ENCODE measurements at places on chromosomes 2 and 18.

DNA sequence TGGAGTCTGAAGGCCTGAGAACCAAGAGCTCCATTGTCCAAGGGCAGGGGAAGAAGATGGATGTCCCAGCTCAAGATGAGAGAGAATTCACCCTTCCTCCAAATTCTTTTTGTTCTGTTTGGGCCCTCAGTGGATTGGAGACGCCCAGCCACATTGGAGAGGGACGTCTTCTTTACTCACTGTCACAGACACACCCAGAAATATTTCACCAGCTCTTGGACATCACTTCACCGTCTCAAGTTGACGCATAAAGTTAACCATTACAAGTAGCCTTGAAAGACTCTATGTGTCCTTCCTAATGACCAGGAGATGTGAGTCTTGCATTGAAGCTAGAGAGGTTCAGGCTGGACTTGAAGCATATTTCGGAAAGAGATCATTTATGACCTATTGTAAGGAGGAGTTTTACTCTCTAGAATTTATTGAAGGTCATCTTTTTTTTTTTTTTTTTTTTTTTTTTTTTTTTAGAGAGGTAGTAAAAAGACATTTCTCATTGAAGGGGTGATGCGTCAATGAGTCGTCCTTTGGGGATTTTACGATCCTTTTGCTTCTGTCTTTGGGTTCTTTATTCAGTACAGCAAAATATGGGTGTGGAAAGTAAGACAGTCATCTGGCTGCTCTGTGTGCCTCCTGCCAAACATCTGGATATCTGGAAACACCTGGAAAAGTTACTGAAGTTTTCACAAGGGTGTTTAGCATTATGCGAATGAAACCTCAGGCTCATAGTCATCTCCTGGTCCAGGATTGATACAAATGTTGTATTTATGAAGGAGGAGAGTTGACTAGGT lies 118.1 kb downstream of the PRPF40A start:
- no peak for DNase-seq

GRCh38 chr2:227876300-227876801 lies 4.9 kb downstream of the DAW1 start:
- DNase-seq, result no peak

GRCh38 chr2:217366966-217367365 lies 507.1 kb upstream of the TNP1 start:
- no peak for DNase-seq

- DNase-seq, result no peak
Measured at GRCh38 chr18:8247700-8248099, 361.5 kb upstream of the RAB12 start.

DNA sequence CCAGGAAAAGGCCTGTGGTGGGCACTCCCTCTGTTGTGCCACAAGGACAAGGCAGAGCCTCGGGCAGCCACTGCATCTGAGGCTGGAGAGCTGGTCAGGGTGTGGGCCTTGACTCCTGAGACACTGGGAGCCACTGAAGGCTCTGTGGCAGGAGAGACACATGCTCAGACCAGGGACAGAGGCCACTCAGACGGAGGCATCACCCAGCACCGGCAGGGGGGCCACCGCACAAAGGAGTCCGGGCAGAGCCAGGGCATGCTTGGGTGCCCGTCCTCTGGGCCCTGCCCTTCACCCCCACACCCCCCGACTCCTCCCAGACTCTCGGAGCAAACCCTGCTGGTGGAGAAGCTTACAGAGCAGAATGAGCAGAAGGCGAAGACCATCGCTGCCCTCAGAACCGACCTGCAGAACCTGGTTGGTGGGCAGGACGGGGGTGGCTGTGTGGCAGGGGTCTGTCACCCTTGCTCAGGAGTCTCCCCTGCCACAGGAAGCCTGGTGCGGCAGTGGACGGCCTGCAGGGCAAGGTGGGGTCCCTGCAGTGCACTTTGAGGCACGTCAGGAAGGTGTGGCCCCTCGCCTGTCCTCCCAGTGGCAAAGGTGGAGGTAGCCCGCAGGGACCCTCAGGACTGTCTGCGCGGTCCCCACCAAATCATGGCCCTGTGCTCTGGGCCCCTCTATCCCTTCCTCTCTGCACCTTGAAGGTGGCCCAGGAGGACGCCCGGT lies 26.0 kb downstream of the CROCC2 start:
- no peak for DNase-seq

GRCh38 chr18:77208964-77209363 lies 40.7 kb upstream of the GALR1 start:
- DNase-seq, result no peak

DNA sequence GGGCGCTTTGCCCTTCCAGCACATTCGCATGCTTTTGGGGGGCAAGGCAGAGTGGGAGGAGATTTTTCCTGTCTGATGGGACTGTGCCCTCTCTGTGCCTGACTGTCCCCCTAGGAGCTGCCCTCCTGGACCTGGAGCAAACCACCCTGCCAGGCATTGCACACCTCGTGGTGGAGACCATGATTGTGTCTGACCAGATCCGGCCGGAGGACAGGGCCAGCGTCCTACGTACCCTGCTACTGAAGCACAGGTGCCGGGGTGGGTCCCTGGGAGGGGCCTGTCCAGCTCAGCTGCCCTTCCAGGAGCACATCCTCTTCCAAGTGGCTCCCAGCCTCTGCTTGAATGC lies 5.3 kb downstream of the SLC4A3 start:
- no peak for DNase-seq

DNA sequence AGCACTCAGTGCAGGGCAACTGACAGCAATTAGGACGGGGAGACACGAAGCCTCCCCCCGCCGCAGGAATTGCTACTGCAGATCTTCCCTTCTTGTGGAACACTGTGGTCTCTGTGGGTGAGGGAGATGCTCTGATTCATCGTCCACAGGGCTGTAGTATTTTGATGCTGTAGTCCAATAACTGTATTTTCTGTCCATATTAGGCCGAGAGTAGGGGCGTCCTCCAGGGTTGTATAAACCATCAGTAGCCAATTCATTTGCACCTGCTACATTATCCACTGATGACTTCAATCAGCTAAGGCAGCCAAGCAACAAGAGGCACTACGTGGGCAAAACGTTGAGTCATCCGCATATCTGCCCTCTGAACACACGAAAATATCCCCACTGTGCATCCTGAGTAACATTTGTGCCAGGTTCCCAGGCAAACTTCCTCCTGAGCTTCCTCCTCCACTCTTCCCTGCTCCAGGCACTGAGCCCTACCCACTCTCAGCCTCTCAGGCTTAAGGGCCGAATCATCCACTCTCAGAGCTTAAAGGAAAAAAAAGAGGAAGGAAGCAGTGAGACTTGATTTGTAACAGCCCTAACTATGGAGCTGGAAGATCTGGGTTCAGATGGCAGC lies 62.1 kb downstream of the LBH start:
- no peak for DNase-seq

GRCh38 chr2:204487447-204488229 lies 57.6 kb upstream of the PARD3B start:
- DNase-seq, result no peak

DNA sequence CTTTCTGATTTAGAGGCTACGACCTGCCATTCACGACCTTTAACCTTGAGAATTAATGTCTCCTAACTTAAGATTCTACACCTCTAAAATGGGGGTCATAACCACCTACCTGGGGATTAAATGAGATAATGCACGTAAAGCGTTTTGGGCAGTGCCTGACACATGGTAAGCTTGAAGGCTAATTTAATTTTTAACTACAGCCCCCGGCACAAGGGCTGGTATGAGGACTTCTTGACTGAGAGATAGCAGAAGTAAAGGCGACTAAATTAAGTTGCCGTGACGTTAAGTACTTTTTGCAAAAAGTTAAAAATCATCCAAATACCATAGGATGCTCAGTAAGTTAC lies 549 bp downstream of the MRPL35 start:
- DNase-seq, result no peak

- DNase-seq, result no peak
Measured at GRCh38 chr2:39127973-39128372, 7.1 kb upstream of the SOS1 start.

DNA sequence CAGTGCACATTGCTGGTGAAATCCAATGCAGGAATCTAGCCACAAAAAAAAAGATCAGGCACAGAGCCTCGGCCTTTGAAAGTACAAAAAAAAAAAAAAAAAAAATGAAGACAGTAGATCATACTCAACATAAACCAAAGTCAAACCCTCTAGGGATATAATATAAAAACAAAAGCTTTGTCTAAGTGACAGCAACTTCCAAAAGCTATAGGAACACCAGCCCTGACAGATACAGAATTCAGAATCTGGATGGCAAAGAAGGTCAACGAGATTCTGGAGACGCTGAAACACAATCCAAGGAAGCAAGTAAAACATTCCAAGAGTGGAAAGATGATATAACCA lies 54.0 kb upstream of the SCN1A start:
- no peak for DNase-seq

- DNase-seq, result no peak
Measured at GRCh38 chr2:15588329-15588919, 3.2 kb upstream of the DDX1 start.

- DNase-seq, result no peak
Measured at GRCh38 chr2:181658444-181658843, 1.5 kb upstream of the CERKL start.

DNA sequence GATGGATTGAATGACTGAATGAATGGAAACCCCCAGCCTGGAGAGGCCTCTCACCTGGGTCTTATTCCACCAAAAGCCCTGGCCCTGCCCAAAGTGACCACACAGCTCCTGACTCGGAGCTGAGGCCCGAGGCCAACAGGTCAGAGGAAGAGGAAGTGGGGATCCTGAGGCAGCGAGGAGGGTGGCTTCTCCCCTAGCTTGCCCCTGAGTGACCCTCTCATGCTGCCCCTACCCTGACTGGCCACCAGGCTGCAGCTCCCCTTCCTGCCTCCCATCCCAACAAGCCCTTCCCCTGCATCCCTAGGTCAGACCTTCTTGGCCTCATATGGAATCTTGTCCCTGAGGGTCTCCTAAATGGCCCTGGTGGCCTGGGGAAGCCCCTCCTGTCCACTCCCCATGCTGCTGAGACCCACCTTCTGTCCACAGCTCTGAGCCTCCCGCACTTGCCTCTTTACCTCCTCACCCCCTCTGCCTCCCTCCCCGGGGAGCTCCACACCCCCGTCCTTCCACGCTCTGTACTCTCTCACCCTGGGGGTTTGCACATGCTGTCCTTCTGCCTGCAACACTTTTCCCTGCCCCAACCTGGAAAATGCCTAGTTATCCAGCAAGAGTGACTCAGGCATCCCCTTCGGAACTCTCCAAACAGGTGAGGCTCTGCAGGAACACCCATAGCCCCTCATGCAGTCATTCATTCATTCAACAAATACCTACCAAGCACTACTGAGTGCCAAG lies 134.8 kb upstream of the HDAC4 start:
- no peak for DNase-seq

DNA sequence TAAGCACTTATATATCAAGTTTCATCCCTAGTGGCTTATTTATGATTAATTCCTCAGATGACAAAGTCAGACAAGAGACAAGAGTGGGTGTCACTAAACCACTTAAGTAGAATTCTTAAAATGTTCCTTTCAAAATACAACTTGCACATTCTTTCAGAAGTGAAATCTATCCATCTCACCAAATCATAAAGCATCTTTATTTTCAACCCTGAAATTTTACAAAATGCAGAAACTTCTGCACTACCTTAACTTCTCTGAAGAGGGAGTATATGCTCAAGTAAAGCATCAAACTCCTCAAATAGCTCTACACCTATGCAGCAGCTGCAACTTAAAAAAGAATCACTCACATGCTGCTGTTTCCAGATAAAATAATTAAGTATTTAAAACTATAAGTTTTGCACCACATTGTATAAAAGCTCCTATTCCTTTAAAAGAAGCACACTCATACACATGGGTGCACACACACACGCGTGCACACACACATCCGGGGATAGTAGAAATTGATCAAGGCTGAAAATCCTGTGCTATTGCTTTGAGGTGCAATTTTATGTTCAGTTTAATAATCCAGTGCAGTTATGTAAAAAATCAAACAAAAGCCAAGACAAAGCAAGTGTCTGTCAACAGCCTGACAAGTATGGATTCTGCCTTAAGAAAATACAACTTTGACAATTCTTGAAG lies 244.5 kb downstream of the TCF4 start:
- DNase-seq, result no peak

DNA sequence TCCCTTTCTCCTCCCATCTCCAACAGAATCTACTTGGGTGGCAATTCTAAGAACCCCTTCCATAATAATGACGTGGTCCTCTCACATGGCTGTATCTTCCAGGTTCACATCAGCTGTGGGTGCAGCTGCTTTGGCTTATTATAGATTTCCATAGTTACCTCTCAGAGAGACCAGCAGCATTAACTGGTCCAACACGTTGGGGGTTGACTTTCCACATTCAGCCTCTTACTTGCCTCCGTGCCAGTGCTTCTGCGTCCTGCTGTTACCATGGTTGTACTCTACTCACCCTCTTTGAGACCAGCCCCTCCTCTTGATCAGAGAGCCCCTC lies 570.7 kb downstream of the PLCL1 start:
- DNase-seq, result no peak

GRCh38 chr2:196591621-196592022 lies 47.9 kb upstream of the CCDC150 start:
- DNase-seq, result no peak

- DNase-seq, result no peak
Measured at GRCh38 chr2:235607546-235608199, 113.8 kb downstream of the AGAP1 start.

- DNase-seq, result no peak
Measured at GRCh38 chr2:25313711-25314513, 27.8 kb downstream of the DNMT3A start.

DNA sequence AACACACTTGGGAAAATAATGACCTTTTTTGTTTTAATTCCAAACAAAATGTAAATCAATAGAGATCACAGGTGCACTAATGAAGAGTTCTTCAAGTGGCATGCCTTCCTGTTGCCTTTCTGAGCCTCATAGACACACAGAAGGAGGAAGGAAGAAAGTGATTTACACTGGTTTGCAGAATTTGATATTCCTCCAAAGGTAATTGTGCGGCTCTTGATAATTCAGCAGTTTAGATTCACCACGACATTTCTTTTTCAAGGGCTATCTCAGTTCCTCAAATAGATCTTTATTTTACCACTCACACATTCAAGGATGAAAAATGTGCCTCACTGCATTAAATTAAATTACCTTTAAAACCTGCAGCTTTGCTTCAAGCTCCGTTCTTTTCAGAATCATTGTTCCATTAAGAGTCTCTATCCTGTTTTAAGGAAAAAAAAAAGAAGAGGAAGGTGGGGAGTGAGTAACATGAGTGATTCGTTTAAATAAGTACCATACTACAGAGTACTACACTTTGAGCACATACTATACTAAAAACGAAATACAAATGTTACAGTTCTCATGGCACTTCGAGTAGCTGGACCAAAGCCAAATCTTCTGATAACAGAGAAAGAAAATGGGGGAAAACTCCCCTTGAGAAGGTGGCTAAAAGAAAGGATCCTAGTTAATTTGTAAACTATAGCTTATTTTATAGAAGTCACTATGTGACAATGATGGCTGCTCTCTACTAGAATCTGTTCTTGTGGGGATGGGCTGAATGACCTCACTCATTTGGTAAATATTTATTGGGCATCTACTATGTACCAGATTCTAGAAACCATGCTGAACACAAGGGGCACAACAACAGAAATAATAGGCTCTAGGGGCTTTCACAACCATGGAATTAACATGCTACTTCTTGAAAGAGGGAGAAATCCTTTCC lies 16.6 kb downstream of the CYTIP start:
- no peak for DNase-seq
